Activated CD4-positive, alpha-beta T cell treated with anti-CD3 and anti-CD28 coated beads for 36 hours (primary cell): ENCODE measurements at places on chromosomes 2 and 18. TPM values are rescaled to one million over a fixed set of nuclear protein-coding genes. Genes with fewer than 3 reads are reported as not detected.

WDR7 gene
- total RNA-seq = 23.1 TPM

SP110 gene
- 96.2 TPM for total RNA-seq

DNA sequence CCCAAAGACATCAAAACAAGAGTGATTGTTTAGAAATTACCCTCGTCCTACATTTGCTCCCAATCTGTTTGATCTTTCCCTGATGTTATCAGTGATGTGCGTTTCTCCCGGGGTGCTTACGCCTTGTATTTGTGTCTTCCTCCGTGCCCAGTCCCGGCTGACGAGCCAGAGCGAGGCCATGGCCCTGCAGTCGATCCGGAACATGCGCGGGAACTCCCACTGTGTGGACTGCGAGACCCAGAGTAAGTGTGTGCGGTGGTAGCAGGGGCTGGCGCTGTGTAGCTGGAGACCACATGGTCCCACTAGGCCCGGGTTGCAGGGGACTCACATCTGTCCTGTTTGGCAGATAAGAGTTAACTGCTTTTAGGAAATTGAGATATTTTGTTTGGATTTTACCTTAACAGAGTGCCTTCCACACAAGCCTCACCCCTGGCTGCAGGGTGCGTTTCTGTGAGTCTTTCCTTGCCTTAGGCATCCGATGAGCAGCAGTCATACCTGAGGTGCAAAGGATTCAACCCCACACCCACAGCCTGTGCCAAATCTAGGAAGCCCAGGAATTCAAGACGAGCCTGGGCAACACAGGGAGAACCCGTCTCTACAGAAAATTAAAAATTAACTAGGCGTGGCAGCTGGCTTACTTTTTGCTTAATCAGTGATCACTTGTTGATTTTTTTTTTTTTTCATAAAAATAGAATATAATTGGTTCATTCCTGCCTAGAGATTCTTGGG lies 127.4 kb downstream of the GBX2 start:
- no peak for DNase-seq

- no peak for DNase-seq
Measured at GRCh38 chr2:98669675-98670074, 61.3 kb downstream of the MGAT4A start.

- DNase-seq = no peak
Measured at GRCh38 chr18:63953811-63954210, 4.7 kb downstream of the HMSD start.

DNA sequence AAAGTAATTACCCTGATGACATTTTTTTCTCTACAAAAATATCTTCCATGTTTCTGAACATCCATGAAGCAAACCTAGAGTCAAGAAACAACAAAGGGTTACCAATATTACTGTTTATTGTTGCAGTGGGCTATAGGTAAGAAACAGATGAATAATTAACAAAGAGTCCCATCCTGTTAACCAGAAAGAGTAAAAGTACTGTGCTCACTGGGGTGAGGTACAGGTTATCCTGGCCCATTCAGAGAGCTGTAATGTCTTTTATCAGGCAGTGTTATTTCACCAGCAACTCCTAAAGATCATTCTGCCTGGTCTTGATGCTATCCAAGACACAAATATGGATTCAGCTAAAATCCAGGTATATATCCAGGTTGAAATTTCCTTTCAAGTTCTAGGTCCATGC lies 754.9 kb downstream of the SATB2 start:
- no peak for DNase-seq

DNA sequence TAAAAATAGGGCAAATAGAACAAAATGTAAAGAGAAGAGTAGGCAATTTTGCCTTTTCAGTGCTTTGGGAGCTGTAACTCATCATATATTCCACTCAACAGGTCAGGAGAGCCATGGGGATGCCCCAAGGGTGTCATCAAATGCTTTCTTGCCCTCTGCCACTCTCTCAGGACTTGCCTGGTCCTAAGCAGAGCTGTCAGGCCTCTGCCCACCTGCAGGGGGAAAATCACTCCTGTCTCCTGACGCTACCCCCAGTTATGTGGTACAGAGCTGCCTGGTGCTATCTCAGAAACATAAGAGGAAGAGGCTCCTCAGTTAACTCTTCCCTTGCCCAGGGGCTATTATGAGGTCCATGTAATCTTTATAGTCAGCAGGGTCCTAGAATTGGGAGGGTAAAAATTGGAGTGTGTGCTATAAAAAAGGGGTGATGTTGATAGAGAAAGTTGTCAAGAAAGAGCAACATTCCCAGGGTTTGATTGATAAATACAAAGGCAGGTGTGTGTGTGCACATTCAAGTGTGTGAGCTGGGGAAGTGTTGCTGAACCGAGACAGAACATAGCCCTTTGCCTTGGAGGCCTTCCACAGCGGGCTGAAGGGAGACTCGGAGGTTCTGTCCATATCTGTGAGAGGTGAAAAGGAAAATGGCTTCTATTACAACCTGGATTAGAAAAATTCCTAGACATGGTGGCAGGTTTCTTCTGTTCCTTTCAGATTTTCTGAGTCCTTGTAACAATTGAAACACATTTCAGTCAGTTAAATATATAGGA lies 25.4 kb downstream of the PTPRM start:
- no peak for DNase-seq

DNA sequence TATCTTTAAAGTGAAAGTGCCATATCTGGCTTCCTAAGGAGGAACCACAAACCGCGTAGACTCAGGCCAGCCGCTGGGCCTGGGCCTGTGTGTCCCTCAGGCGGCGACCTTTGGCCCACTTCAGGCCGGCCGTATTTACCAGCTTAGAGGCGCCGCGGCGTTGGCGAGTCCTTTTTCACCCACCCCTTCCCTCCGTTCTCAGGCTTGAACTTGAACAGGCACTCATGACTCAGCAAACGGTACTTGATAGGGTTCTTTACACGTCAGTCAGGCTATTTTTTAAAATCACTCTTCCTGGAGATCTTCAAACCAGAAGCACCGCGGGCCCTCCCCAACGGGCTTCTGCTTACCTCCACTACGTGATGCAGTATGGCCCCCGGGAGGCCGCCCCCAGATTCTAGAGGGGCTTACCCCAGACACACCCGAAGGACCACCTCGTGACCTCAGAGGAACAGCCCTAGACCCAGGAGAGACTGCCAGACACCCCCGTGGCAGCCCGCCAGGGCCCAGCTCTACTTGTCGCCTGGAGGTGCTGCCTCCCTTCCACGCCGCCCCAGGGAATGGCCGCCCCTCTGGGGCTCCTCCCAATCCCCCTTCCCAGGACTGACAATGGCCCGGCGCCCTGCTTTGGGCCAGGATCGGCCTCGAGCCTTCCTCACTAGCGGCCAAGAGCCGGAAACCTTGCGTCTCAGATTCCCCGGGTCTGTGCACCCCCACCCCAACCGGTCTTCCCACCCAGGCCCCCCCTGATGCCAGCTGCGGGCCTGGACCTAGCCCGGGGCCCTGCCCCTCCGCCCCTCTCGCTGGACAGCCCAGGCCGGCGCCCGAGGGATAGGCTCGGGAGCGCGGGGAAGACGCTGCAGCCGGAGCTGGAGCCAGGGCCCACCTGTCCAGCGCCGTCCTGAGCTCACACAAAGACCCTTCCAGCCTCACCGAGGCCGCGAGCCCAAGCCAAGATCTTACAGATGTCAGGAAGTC lies 33.8 kb upstream of the IMPA2 start:
- peak; percentile 81 for DNase-seq

GRCh38 chr2:142965443-142965842 lies 88.0 kb downstream of the KYNU start:
- no peak for DNase-seq

DNA sequence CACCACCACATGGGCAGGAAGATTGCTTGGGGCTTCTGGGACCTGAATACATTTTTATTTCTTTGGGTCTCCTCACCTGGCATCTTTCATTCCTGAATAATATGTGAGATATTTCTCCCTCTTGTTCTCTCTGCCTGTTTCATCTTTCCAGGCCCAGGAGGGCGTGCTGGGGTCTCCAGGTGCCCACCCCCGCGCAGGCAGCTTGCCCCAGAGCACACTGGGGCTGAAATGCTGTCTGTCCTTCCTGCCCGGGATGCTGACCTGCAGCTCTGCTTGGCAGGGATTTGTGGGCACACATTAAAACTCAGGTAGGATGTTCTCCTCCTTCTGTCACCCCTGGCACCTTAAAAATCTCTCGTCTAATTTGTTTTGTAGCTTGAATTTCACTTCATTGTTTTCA lies 39.7 kb upstream of the TEX51 start:
- DNase-seq = no peak

DNA sequence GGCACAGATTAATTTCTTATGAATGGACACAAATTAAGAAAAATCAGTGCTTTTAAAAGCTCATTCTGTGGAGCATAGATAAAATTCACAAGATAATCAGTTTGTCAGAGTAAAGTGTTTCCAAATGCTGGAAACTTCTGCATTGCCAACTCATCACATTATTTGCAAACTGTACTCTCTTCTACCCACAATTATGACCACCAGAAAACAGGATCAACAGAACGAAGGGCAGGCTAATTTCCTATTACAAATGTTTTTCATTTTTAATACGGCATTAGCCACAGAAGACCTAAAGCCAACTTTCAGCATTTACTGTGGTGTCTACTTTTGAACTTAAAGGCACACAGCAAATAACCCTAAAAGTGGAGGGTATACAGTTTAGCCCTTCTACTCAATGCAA lies 6.0 kb downstream of the IRS1 start:
- no peak for DNase-seq
